Caco-2 (cell line): ENCODE measurements at places on chromosomes 7 and 10.

- DNase-seq: no peak
These were observed 38.0 kb downstream of the LHFPL3 start for GRCh38 chr7:104366390-104366789.

- no peak for DNase-seq
These were observed 757.1 kb downstream of the INHBA start for GRCh38 chr7:40945788-40946187.

DNA sequence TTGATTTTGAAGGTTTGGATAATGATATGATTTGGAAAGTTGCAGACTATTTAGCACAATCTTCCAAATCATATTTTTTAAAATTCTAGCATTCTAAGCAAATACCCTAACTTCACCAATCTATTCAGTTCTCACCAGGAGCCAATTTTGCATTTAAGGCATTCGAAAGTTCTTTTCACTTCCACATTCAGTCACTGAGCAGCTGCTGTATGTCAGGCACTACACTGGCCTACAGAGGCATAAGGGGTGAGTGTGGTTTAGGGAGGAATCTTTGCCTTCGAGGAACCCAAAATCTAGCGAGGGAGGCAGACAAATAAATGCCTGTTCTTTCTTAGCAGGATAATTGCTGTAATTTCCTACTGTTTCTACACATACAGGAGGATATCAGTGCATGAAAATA lies 10.7 kb upstream of the UCN3 start:
- no peak for DNase-seq

DNA sequence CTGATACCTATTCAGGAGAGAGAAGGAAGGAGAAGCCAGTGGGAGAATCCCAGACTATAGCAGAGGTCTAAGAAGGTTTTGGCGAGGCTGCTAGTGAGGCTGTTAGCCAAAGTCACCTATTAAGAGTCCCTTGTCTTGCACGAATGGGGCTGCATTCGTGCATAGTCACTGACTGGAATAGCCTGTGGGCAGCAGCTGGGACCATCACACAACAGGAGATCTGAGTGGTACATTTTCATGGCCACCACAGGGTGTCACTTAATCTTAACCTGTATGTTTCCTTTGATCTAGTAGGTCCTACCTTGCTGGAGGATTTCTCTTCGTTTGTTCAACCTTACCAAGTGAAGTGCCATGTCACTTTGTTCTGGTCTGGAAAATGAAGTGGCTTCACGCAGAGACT lies 319.9 kb downstream of the BMPER start:
- no peak for DNase-seq

- DNase-seq: no peak
These were observed 41.5 kb upstream of the PLEKHA1 start for GRCh38 chr10:122333037-122333436.

GRCh38 chr7:142632271-142633134 lies 116.8 kb upstream of the PRSS1 start:
- DNase-seq: peak; percentile 48

DNA sequence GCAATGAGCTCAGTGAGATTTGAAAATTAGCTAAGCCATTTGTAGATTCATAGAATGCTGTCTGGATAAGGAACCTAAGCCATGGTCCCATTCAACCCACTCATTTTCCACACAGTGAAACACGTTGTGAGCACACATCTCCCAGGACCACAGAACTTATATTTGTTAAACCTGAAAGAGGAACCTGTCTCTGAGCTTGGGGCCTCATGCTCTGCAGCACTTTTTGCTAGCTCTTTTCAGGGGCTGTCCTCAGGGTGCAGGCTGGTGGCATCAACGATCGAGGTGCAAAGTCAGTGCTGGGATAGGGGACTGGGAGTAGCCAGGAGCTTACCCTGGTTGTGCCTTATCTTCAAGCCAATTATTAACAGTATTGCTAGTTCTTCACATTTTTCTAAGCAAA lies 11.9 kb downstream of the HECW1 start:
- DNase-seq: no peak

DNA sequence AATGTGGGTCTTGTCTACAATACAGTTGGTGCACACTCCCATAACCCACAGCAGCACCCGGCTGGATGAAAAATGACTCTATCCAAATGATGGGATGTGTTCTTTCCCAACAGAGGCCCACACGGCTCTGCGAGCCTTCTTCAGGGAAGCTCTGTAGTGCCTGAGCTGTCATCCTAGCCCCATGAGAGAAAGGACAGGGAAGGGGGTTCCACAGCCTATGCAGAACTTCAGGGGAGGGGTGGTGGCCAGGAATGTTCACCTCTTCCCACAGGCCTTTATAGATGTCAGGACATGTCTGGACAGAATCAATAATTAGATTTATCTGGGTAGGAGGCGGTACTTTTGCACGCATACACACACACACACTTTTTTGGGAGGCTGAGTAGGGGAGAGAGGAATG lies 109.0 kb downstream of the JCAD start:
- no peak for DNase-seq

GRCh38 chr7:91752102-91752501 lies 128.4 kb downstream of the MTERF1 start:
- DNase-seq: no peak

- no peak for DNase-seq
These were observed 32.6 kb downstream of the NET1 start for GRCh38 chr10:5445006-5445405.

DNA sequence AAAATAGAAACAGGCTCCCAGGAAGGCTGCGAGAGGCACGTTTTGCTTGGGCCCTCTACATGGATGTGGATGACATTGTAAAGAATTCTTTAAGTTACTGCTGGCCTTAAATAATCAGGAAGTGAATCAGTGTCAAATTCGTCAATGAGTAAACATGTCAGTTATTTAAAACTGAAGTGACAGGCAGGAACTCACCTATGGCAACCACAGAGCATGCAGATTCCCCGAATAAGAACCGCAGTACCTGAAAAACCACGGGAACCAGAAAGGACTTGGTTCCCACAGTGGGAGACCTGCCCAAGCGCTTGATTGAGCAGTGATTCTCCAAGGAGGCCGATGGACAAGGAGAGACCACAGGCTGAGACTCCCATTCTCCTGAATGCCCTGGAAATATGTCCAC lies 351.2 kb upstream of the AKR1E2 start:
- no peak for DNase-seq

- no peak for DNase-seq
These were observed 111.8 kb upstream of the AGR3 start for GRCh38 chr7:16993543-16993942.

GRCh38 chr10:31912898-31913850 lies 15.5 kb downstream of the ARHGAP12 start:
- DNase-seq: no peak

DNA sequence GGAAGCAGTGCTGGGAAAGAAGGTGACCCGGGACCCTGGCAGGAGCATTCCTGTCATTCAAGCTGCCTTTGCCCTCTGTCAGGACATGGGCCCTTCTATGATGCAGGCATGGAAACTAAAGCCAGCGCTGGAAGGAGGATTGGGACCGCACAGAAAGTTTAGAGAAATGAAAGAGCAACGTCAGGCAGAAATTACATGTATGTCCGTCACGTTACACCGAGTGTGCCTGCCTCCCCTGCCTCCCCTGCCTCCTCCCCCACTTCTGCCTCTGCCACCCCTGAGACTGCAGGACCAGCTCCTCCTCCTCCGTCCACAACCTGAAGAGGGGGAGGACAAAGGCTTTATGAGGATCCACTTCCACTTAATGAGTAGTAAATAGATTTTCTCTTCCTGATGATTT lies 13.9 kb upstream of the PWWP2B start:
- DNase-seq: no peak

GRCh38 chr7:127736511-127736910 lies 84.5 kb downstream of the SND1 start:
- DNase-seq: no peak

DNA sequence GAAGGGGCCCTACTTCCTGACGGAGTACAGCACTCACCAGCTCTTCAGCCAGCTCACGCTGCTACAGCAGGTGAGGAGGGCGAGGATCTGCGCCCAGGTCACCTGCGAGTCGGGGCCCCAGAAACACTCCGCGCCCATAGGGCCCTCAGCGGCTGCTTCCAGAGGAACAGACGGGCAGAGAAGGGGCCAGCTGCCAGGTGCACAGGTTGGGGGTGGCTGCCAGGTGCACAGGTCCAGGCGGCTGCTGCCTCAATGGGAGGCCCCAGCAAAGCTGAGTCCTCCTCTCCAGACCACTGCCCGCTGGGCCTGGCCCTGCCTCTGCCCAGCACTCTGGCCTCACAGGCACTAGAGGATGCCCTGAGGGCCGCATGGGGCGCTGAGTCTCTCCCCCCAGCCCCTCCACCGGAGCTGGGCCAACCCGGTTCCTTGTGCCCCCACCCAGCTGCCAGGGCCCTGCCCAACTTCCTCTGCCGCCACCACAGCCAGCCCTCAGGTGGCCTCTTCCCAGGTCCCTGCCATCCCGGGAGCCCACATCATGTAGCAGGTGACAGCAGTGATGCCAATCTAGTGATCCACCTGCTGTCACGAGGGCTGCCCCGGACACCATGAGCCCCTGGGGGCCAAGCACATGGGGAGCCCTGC lies 17.0 kb upstream of the UTF1 start:
- DNase-seq: no peak

GRCh38 chr10:133259602-133259989 lies 17.1 kb downstream of the ADAM8 start:
- no peak for DNase-seq

- no peak for DNase-seq
These were observed 50.3 kb downstream of the DIP2C start for GRCh38 chr10:639001-639750.

GRCh38 chr7:98730326-98730725 lies 113.2 kb downstream of the NPTX2 start:
- no peak for DNase-seq

GRCh38 chr10:101965075-101965765 lies 90.8 kb downstream of the ARMH3 start:
- DNase-seq: no peak

- DNase-seq: no peak
These were observed 12.9 kb downstream of the JCAD start for GRCh38 chr10:30046476-30046875.

GRCh38 chr7:37352974-37353948 lies 95.4 kb downstream of the ELMO1 start:
- DNase-seq: peak; percentile 45

GRCh38 chr7:34451923-34452322 lies 206.1 kb upstream of the NPSR1 start:
- no peak for DNase-seq

GRCh38 chr7:21724562-21724961 lies 181.7 kb downstream of the DNAH11 start:
- no peak for DNase-seq

- no peak for DNase-seq
These were observed 193.5 kb downstream of the AUTS2 start for GRCh38 chr7:69791739-69792138.

- no peak for DNase-seq
These were observed 275.1 kb downstream of the MAD1L1 start for GRCh38 chr7:1957471-1958225.

- DNase-seq: no peak
These were observed 53.7 kb upstream of the IGFBP3 start for GRCh38 chr7:45974540-45975360.

- DNase-seq: no peak
These were observed 18.9 kb upstream of the PNLIPRP3 start for GRCh38 chr10:116408719-116409118.

DNA sequence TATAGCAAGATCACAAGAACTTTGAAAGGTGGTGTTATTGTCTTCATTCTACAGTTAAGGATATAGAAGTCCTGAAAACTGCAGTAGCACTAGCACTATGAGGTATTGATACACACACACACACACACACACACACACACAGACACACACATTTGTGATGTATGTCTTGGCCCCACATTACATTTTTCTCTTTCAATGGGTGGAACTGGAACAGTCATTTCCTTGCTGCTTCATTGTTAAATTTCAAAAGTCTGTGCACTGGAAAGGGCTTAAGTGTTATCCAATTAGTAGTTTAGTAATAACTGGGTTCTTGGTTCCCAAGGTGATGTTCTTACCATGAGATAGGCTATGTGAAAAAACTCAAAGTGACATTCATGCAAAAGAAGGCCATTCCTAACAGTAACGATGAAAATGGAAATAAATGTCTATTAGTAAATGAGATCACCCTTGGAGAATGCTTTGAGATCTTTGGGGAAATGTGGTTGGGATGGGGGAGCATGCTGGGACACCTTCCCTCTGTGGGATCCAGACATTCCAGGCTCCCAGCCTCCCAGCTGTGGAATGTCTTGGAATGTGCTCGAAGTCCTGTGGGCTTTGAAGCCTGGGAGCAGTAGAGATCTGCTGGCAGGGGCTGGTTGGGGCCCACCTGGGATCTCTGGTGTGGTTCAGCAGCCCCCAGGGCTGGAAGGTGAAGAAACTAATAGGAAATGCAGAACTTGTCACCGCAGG lies 37.4 kb upstream of the CALD1 start:
- peak; percentile 67 for DNase-seq

GRCh38 chr7:101172854-101173751 lies 7.0 kb downstream of the NAT16 start:
- DNase-seq: no peak

DNA sequence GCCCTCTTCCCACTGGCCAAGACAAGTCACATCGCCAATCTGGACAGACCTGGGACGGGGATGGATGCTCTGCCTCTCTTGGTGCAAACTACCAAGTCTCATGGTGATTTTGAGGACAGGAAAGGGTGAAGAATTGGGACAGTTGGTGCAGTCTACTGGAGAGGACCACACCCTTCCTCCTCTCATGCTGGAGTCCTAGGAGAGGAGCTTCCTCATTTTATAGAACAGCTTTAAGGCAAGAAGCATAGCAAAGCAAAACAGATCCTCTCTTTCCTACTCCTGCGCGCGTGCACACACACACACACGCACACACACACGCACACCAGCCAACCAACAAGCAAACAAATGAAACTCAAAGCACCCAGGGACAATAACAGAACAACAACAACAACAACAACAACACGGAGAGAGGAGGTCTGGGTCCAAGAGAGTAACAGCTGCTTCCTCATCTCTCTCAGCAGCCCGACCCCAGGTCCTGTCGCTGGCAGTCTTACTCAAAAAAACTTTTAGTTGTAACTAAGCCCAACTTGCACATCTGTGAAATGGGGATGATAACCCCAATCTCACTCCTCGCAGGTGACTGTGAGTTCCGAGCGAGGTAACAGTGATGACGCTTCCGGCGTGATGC lies 83.4 kb downstream of the TMEM178B start:
- DNase-seq: no peak

DNA sequence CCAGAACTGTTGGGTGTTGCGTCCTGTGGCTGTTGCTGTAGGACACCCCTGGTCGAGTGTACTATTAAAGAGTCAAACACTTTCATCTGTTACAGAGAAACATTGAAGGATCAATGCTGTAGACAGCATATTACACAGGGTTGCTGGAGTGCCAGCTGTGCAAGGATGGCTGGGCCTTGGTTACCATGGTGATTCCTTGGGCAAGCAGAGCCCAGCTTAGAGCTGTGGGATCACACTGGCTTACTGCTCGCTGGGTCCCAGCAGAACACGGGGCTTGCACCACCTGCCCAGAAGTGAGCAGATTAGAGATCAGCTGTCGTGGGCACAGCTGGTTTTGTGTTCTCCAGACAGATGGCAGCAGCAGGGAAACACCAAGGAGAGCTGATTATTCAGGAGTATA lies 76.0 kb downstream of the GPR141 start:
- no peak for DNase-seq

- no peak for DNase-seq
These were observed 10.8 kb upstream of the HSPA12A start for GRCh38 chr10:116752969-116753665.

GRCh38 chr10:129765664-129766550 lies 198.2 kb downstream of the EBF3 start:
- DNase-seq: peak; percentile 16

- peak; percentile 54 for DNase-seq
These were observed 2.2 kb downstream of the ARHGAP21 start for GRCh38 chr10:24721229-24722106.

GRCh38 chr7:142746264-142746663 lies 3.0 kb upstream of the PRSS1 start:
- DNase-seq: no peak

- DNase-seq: no peak
These were observed 127.5 kb downstream of the MAD1L1 start for GRCh38 chr7:2105280-2105679.
